CD4-positive, alpha-beta T cell (primary cell): ENCODE measurements at places on chromosomes 16 and 17.

DNA sequence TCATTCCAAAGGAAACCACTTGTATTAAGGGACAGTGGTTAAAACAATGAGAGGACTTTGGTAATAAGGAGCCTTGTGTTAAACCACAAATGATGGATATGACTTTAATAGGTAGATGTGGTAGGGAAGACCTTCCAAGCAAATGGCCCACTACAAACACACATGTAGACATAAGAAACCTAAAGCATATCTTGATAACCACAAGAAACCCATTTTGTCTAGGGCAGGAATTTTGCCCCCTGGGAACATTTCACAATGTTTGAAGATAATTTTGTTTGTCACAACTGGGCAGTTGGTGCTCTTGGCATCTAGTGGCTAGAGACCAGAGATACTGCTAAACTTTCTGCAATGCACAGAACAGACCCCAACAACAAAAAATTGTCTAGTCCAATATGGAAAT, 25.8 kb downstream of the KCNJ2 start:
- DNase-seq, result no peak

DNA sequence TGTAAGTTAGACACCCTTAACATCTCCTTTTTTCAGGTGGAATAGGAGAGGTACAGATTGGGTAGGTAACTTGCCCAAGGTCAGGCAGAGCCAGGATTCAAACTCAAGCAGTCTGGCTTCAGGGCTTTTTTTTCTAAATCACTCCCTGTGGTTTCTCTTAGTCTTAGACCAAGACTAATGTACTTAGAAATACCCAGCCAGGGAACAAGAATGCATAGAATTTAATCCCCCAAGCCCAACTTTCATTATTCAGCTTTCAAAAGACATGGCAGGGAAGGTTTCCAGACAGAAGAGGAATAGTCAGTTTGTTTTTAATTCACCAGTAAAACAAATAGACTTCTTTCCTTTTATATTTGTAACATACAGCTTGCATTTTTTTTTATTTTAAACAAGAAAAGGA, 305.2 kb upstream of the RBFOX1 start:
- DNase-seq, result no peak

- no peak for DNase-seq
Measured at GRCh38 chr16:20744922-20745440, 3.4 kb upstream of the THUMPD1 start.

DNA sequence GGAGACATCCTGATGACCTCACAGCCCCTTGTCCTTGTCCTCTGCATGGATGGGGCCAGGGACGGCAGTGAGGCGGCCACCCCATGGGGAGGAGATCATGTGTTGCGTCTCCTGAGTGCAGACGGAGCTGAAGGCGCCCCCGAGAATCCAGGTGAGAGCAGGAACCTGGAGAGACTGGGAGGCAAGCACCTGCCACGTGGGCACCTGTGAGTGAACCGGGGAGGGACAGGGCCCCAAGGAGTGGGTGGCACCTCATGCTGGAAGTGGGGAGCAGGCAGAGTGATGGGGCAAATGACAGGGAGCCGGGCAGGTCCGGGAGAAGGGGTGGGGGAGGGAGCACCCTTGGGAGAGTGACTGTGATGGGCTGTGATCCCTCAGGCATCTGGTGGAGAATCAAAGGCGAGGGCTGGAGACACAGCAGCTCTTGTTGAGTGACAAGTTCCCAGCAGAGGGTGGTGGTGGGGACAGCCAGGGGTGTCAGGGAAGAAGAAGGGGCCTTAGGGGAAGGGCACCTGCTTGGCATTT, 174.3 kb upstream of the CHMP6 start:
- DNase-seq, result no peak

DNA sequence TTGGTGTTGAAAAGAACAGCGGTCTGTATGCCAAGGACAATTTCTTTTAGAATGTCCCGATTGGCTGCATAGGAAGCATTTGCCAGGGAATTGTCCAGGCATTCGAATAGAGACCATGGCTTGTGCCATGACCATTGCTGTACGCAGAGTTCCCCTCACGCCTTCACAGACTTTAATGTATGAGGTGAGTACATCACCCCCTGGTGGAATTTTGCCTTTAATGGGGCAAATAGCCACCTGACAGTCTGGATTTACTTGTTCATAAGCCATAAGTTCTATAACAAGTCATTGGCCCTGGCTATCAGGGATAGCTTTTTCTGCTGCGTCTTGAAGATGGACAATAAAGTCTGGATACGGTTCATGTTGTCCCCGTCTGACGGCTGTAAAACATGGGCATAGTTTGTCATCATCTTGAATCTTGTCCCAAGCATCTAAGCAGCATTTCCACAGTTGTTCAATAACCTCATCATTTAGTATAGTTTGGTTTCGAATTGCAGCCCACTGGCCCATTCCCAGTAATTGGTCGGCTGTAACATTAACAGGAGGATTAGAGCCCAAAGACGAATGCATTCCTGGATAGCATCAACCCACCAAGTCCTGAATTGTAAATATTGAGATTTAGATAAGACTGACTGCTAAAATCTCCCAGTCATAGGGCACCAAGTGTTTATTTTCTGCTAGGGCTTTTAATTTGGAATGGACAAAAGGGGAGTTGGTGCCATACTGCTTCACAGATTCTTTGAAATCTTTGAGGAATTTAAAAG, 67.7 kb upstream of the ARL4D start:
- DNase-seq, result no peak

GRCh38 chr16:28534542-28535373, 4.0 kb downstream of the NUPR1 start:
- DNase-seq, result peak; percentile 64

DNA sequence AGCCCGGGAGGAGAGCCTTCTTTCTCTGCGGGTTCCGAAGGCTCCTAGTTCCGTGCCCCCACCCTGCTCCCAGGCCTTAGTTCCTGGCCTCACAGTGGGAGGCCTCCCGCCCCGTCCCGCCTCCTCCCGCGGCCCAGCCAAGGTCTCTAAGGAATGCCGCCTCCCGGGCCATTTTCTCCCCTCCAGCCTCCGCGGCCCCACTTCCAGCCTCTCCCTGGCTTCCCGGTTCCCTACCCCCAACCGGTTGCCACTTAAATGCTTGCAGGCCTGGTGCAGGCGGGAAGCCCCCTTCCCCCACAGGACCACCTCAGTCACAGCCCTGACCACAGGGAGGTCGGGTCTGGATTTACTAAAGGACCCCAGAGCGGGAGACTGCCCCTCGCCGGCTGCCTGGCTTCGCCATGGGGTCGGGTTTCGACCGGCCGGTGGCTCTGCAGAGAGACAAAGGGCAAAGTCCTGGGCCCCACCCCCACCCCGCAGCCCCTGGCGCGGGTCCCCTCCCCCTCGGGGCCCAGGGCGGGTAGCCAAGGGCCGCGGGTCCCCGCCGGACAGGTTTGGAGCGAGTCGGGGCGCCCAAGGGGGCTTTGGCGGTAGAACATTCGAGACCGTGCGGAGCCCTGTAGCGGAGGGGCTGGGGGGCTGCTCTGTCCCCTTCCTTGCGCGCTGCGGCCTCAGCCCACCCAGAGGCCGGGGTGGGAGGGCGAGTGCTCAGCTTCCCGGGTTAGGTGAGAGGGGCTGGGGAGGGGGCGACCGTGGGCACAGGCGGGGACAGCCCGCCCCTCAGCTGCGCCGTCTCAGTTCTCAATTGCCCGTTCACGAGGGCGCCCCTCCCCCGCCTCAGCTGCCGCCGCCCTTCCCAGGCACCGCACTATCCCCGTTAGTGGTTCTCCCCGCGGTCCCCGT, 16.4 kb downstream of the IGF2BP1 start:
- DNase-seq, result no peak

GRCh38 chr17:80640366-80641084, 95.9 kb downstream of the RPTOR start:
- no peak for DNase-seq
